ENCODE measurements at places on chromosomes 5 and 9.

GRCh38 chr9:105127863-105128220, 116.6 kb upstream of the SLC44A1 start:
- H3K4me3 ChIP-seq = no peak overlapping the region
- H3K4me1 ChIP-seq = peaks cover 10% of the 10 kb centered on the region
- H3K27ac ChIP-seq = no peak overlapping the region
- no peaks in the 10 kb centered on the region for H3K27me3 ChIP-seq

DNA sequence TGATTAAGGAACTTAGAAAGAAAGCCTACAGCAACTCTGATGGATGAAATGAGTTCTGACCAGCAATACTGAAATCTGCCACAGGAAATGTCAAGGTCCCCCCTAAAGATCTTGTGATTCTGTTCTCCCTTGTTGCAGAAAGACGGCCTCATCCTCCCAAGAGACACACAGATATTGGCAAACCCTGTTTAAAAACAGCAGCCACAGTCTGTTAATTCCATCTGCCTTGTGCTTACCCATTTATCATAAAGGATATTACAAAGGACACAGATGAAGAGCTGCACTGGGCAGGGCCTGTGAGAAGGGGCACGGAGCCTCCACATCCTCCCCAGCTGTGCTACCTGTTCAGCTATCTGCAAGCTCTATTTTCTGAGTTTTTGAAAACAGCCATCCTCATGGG, 15.2 kb downstream of the RAPGEF1 start:
- no peak overlapping the region for H3K27ac ChIP-seq
- H3K4me3 ChIP-seq = no peak overlapping the region
- no peaks in the 10 kb centered on the region for H3K36me3 ChIP-seq
- no peaks in the 10 kb centered on the region for H3K27me3 ChIP-seq
- no peak for DNase-seq

DNA sequence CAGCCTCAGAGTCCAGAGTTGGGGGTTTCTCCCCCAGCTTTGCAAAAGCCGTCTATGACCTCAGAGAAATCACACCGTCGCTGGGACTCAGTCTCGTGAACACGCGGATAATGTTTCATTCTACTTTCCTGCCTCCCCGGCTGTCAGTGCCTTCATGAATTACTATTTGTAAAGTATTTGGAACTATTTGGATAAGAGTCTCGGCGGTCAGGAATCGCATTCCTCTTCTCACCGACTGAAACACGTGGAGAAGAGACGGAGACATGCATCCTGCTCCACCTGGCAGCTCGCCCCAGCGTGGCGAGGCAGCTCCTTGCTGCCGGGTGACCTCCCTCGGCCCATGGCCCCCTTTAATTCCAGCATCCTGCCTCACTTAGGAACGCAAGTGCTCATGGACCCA, 23.9 kb downstream of the IRX2 start:
- H3K4me1 ChIP-seq = no peaks in the 10 kb centered on the region
- no peak overlapping the region for H3K4me3 ChIP-seq
- H3K36me3 ChIP-seq = no peaks in the 10 kb centered on the region

GRCh38 chr5:132684922-132685720, 11.3 kb downstream of the IL4 start:
- H3K4me1 ChIP-seq = no peaks in the 10 kb centered on the region
- H3K36me3 ChIP-seq = no peaks in the 10 kb centered on the region
- no peak for DNase-seq

GRCh38 chr5:59538750-59539121, 354.8 kb downstream of the PDE4D start:
- no peaks in the 10 kb centered on the region for H3K36me3 ChIP-seq
- no peaks in the 10 kb centered on the region for H3K27me3 ChIP-seq
- no peak overlapping the region for H3K4me3 ChIP-seq

GRCh38 chr9:132994410-132995120, 16.1 kb downstream of the GFI1B start:
- H3K4me1 ChIP-seq = peaks cover 23% of the 10 kb centered on the region
- H3K4me3 ChIP-seq = no peak overlapping the region
- H3K27me3 ChIP-seq = peaks cover 37% of the 10 kb centered on the region
- no peak for DNase-seq

GRCh38 chr9:108275906-108276305, 579.9 kb downstream of the ACTL7B start:
- no peaks in the 10 kb centered on the region for H3K27me3 ChIP-seq
- DNase-seq = no peak
- H3K36me3 ChIP-seq = no peaks in the 10 kb centered on the region
- no peak overlapping the region for H3K4me3 ChIP-seq

DNA sequence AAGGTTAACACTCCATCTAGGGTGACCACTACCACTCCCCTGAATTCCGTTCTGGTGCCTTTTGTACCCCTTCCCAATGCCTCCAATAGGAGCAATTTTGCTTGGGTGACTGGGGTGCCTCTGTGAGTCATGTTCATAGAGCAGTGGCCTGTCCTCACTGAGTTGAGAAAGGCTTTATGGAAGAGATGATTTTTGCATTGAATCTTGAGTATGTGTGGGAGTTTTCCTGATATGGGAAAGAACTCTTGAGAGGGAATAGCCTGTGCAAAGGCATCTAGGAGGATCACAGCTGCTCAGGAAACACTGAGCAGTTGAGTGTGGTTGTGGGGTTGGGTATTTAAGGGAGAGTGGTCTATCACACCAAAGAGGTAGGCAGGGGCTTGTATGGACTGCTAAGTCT, 16.2 kb downstream of the C9orf43 start:
- DNase-seq = no peak
- H3K4me1 ChIP-seq = no peaks in the 10 kb centered on the region
- no peaks in the 10 kb centered on the region for H3K27me3 ChIP-seq
- H3K36me3 ChIP-seq = no peaks in the 10 kb centered on the region
- no peak overlapping the region for H3K27ac ChIP-seq

DNA sequence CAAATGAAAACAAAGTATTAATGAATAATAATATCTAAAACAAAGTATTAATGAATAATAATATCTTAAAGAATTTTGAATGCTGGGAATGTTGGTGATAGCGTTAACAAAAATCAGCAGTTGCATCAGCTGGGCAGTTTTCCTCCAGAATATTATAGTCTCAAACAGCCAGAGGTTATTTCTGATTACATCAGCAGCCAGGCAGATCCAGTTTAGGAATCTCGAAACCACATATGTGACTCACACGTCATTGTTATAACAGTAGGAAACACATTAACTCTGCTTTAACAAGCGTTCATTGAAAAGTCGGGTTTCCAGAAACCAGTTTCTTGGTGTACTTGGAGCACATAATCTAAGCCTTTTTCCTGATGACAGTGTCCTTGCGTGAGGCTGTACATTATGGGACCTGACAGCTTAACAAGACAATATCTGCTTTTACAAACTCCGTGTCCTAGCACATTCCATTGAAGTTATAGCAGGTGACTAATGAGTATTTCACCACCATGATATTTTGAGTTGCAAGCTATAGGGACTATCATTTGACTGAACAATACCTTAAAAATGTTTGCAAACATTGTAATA, 559.5 kb upstream of the KLF4 start:
- H3K36me3 ChIP-seq = no peaks in the 10 kb centered on the region
- no peaks in the 10 kb centered on the region for H3K27me3 ChIP-seq
- peaks cover 42% of the 10 kb centered on the region for H3K4me1 ChIP-seq
- no peak overlapping the region for H3K27ac ChIP-seq

GRCh38 chr5:66742083-66742895, 146.1 kb downstream of the MAST4 start:
- H3K36me3 ChIP-seq = no peaks in the 10 kb centered on the region
- no peak overlapping the region for H3K27ac ChIP-seq
- H3K4me1 ChIP-seq = no peaks in the 10 kb centered on the region
- H3K27me3 ChIP-seq = no peaks in the 10 kb centered on the region
- no peak overlapping the region for H3K4me3 ChIP-seq

GRCh38 chr5:94021246-94021645, 279.8 kb upstream of the POU5F2 start:
- no peak for DNase-seq
- no peak overlapping the region for H3K27ac ChIP-seq
- peaks cover 26% of the 10 kb centered on the region for H3K36me3 ChIP-seq

DNA sequence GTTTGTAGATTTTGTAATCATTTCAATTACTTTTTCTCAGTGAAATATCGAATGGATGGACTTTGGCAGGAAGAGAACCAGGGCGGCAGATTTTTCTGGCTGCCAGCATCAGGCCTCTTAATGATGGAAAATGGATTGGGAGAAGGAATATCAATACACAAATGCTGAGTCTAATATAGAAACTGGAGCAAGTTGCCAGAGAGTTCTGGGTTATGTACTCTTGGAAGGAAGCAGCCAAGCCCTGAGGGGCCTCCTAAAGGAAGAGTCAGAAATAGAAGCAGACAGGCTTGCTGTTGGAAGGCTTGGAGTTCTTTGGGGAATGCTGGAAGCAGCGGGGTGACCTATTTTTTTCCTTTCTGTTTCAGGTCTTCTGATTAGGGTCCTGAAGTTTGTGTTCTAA, 428.6 kb downstream of the DMAC1 start:
- no peaks in the 10 kb centered on the region for H3K27me3 ChIP-seq
- H3K4me1 ChIP-seq = peaks cover 12% of the 10 kb centered on the region
- no peaks in the 10 kb centered on the region for H3K36me3 ChIP-seq

DNA sequence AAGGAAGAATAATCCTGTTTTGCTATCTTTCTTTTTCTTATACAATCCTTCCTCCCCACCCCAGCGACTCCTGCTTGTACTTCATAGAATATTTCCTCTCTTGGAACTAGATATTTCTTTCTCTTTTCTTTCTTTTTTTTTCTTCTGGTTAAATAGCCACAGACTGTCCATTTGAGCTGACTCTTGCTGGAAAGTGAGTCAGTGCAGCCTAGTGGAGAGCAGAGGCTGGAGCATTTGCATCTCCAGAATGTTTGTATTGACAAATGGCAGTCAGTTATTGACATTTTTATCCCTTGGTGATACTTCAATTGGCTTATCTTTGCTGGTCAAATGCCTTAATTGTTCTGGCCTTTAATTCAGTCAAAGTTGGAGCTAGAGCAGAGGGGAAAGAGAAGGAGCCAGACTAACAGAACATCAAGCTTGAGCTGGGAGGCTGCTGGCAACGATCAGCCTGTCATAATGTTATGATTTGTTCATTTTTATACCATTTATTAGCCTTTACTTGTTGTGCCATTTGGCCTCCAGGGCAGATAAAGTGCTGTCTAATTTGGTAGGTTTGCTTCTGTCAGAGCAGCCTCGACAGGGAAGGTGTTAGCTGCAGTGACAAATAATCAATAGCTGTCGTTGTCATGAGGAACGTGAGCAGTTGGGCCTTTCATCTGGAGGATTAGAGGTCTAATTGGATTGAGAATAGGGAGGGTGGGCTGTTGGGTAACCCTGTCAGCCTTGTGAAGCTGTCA, 69.0 kb downstream of the INVS start:
- peaks cover under 1% of the 10 kb centered on the region for H3K36me3 ChIP-seq
- no peaks in the 10 kb centered on the region for H3K4me1 ChIP-seq
- DNase-seq = no peak
- H3K27me3 ChIP-seq = no peaks in the 10 kb centered on the region

- H3K4me3 ChIP-seq = no peak overlapping the region
- H3K27ac ChIP-seq = no peak overlapping the region
- H3K36me3 ChIP-seq = no peaks in the 10 kb centered on the region
- DNase-seq = no peak
- H3K27me3 ChIP-seq = no peaks in the 10 kb centered on the region
Measured at GRCh38 chr5:56106837-56107236, 112.1 kb upstream of the IL6ST start.

- H3K27ac ChIP-seq = no peak overlapping the region
- no peak overlapping the region for H3K4me3 ChIP-seq
- no peaks in the 10 kb centered on the region for H3K36me3 ChIP-seq
- DNase-seq = no peak
Measured at GRCh38 chr9:135993765-135994500, 32.8 kb upstream of the UBAC1 start.

- H3K4me1 ChIP-seq = no peaks in the 10 kb centered on the region
- H3K27ac ChIP-seq = no peak overlapping the region
- no peak overlapping the region for H3K4me3 ChIP-seq
- H3K36me3 ChIP-seq = no peaks in the 10 kb centered on the region
- no peak for DNase-seq
Measured at GRCh38 chr9:102974530-102974929, 20.6 kb upstream of the CYLC2 start.

DNA sequence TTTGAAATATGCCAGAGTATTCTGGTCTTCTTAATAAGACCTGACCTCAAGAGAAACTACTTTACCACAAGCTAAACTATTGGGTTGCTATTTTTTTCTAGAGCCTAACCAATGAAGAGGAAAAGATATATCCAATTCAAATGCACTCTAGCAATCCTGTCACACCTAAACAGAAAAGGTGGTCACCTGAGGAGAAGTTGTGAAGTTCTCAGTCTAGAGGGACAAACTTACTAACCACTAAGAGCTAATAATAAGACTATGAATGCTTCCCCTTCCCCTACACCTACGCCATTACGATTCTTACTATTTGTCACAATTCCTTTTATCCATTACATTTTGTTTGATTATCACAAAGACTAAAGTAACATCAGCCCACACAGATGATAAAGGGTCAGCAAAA, 29.7 kb downstream of the RLN2 start:
- no peak overlapping the region for H3K27ac ChIP-seq
- no peaks in the 10 kb centered on the region for H3K27me3 ChIP-seq
- H3K4me1 ChIP-seq = no peaks in the 10 kb centered on the region
- no peak for DNase-seq
- no peaks in the 10 kb centered on the region for H3K36me3 ChIP-seq
- H3K4me3 ChIP-seq = no peak overlapping the region

DNA sequence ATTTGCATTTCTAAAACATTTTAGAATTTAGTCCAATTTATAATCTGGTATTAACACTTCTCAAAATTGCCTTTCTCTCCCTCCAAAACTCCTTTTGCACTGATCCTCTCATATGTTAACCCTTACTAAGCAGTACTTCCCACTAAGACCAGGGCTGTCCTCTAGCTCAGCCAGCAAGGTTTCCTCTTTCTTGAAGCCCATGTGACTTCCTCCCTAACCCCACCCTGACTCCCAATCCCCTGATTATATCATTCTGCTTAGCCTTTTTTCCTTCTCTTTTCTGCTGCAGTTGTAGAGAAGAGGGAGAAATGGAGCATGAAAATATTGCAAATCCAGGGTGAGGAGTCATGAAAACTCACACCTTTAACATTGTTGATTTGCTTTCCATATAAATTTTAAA, 241.7 kb downstream of the MCTP1 start:
- no peak for DNase-seq
- H3K27ac ChIP-seq = no peak overlapping the region
- H3K4me1 ChIP-seq = no peaks in the 10 kb centered on the region

DNA sequence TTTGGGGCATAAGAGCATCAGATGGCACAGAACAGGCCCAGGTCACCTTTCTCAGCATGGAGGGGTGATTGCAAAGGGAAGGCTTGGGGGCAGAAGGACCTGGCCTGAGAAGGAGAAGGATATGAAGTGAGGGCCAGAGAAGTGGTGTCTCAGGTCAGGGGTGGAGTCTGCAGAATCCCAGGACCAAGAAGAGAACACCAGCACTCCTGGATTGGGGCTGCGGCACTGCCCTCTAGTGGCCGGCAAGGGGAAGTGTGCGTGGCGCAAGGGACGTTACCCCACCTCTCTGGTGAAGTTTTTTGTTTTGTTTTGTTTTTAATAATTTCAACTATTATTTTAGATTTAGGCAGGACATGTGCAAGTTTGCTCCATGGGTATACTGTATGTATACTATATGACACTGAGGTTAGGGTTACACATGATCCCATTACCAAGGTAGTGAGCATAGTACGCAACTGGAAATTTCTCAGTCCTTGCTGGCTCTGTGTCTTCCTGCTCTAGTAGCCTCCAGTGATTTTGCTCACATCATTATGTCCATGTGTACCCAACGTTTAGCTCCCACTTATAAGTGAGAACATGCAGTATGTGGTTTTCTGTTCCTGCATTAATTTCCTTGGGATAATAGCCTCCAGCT, 1548.6 kb downstream of the EFNA5 start:
- no peaks in the 10 kb centered on the region for H3K27me3 ChIP-seq
- H3K36me3 ChIP-seq = no peaks in the 10 kb centered on the region
- no peaks in the 10 kb centered on the region for H3K4me1 ChIP-seq
- no peak for DNase-seq
